ENCODE measurements at places on chromosomes 12 and 14.

DNA sequence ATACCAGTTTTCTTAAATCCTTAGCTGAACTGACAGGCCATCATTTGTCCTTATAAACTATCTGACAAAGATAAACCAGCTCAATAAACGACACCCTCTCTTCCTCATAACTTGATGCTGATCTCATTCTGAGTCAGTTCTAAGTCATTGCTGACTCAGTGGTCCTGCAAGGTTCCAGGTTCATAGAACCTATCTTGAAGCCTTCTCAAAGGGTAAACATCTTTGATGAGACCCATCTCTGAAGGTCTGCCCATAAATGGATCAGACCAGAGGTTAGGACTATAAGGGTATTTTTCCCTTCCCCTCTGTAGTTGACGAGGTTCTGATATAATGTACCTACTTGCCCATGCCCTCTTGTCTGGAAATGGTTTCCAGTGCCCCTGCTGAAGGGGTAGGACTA lies 11.9 kb downstream of the NAA25 start:
- DNase-seq: no peak

DNA sequence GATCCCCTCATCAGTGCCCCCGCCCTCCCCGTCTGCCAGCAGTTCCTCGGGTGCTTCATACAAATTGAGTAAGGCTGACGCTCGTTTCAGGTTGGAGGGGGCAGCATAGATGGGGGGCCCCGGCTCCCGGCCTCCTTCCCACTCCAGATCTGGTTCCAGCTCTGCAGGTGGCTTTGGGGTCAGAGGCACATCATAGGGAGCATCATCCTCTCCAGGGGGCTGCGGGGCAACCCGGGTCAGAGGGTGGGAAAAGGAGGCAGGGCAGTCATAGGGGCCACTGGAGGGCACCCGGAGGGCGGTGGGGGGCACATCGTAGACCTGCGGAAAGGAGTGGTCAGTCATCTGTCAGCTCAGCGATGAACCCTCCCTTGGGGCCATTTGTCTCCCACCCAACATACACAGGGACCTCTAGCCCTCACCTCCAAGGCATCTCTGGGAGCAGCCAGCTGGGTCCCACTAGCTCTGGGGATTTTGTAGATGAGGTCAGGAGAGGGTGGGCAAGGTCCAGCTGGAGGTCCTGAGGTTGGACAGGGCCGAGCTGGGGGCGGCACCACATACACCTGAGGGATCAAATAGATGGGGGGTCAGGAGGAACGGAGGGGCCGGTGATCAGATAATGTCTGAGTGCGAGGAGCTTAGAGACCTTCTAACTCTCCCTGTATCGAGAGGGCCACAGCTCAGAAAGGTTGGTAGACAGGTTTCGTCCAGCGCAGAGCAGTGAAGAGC lies 5.1 kb downstream of the EFS start:
- DNase-seq: no peak

- DNase-seq: no peak
These were observed 1.6 kb downstream of the C12orf42 start for GRCh38 chr12:103494051-103494733.

GRCh38 chr12:119341020-119341419 lies 6.5 kb downstream of the CCDC60 start:
- DNase-seq: no peak

DNA sequence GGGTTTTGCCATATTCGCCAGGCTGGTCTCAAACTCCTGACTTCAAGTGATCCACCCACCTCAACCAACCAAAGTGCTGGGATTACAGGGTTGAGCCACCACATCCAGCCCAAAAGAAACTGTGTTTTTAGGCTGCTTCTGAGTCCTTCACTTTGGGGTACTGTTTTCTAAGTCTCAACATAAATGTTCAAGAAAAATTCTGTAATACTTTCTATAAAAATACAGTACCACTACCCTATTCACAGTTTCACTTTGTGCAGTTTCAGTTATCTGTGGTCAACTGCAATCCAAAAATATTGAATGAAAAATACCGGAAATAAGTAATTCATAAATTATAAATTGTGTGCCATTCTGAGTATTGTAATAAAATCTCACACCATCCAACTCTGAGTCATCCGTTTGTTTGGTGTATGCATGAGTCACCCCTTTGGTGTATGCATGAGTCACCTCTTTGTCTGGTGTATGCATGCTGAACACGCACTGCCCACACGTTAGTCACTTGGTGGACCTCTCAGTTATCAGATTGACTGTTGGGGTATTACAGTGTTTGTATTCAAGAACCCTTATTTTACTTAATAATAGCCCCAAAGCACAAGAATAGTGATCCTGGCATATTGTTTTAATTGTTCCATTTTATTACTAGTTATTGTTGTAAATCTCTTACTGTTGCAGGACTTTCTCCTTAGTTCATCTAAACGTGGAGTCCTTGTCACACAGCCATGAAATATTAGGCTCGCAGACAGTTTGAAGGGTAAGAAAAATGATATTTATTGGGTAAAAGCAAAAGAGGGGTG lies 190.2 kb downstream of the FSCB start:
- peak; percentile 20 for DNase-seq

DNA sequence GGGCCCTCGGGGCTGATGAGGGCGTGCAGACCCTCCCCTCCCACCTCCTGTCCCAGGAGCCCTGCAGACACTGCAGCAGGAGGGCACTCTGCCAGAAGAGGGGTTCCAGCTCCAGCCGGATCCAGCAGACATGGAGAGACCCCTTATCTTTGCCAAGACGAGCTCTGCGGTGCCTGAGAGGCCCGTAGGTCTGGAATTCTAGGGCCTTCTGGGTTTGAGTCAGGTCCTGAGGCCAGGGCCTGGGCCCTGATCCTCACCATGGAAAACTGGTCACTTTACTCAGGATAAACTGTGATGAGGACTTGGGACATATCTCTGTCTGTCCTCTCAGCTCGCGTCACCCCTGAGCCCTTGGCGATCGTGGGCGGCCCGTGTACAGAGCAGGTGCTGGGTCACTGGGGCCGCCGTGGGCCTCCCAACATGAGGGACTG lies 13.8 kb downstream of the MEG3 start:
- DNase-seq: no peak

GRCh38 chr12:42260518-42260917 lies 22.5 kb upstream of the YAF2 start:
- DNase-seq: no peak

GRCh38 chr12:106522708-106523107 lies 60.1 kb upstream of the RFX4 start:
- no peak for DNase-seq

All from head of caudate nucleus (tissue), 42 donors.